ENCODE measurements at places on chromosomes 2 and 18.

GRCh38 chr2:104091894-104092293 is 762.0 kb upstream of the POU3F3 start:
- DNase-seq: no peak

GRCh38 chr2:63977904-63978303 is 41.3 kb downstream of the VPS54 start:
- peak; percentile 11 for DNase-seq

GRCh38 chr18:76353046-76353445 is 142.0 kb downstream of the ZNF516 start:
- DNase-seq: no peak

DNA sequence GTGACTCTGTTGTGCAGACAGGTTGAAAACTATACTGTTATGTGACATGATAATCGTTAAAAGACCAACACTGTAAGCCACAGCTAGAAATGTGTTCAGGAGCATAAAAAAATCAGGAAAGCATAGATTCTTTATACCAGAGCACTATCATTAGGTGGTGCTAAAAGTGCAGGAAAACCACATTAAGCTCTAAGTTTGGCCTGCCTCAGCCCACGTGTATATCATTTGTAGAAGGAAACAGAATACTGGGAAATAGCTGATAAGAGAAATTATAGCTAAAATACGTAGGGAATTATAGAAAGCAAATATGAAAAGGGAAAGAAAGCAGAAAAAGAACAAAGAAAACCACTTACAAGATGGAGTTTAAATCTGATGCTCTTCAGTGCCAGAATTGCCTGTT is 26.5 kb upstream of the C2orf74 start:
- no peak for DNase-seq

DNA sequence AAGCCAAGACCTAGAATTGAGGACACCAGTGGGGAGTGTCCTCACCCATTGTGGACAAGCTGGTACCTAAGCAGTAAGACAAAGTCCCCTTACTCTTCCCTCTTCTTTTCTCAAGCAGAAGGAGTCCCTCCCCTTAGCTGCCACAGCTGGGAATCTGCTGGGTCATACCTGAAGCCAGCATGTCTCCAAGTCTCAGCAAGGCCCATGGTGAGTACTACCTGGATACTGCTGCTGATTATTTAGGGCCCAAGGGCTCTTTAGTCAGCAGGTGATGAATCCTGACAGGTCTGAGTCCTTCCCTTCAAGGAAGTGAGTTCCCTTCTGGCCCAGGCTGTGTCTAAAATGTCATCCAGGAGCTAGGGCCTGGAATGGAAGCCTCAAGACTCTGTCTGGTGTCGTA is 198.6 kb upstream of the STK17B start:
- no peak for DNase-seq

- DNase-seq: no peak
Observed at GRCh38 chr2:74806355-74806839, 27.5 kb upstream of the HK2 start.

DNA sequence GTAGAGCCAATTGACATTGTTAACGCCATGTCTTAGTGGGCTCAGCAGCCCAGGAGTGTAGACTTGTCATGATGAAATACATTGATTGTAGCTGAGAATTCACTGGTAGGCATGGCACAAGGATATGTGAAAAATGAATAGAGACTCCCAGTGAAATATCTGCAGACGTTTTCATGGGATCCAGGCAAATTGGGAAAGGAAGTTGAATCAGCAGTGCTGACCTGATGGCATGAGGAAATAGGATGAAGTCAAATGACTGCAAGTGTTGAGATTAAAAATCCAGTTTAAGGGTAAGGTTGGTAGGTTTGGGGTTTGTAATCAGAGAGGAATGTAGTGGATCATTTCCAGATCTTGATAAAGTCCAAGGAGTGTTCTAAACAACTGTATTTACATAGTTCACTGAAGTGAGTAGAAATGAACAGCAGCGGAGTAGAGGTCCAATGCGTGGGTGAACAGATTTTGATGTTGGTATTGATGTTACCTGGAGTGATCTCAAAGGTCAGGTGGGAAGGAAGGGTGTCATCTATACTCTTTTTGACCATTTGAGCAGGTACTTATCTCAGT is 24.6 kb downstream of the INSIG2 start:
- no peak for DNase-seq

- no peak for DNase-seq
Observed at GRCh38 chr2:17545680-17546613, 5.5 kb downstream of the VSNL1 start.

- no peak for DNase-seq
Observed at GRCh38 chr2:96949701-96950350, 36.6 kb downstream of the FAM178B start.

DNA sequence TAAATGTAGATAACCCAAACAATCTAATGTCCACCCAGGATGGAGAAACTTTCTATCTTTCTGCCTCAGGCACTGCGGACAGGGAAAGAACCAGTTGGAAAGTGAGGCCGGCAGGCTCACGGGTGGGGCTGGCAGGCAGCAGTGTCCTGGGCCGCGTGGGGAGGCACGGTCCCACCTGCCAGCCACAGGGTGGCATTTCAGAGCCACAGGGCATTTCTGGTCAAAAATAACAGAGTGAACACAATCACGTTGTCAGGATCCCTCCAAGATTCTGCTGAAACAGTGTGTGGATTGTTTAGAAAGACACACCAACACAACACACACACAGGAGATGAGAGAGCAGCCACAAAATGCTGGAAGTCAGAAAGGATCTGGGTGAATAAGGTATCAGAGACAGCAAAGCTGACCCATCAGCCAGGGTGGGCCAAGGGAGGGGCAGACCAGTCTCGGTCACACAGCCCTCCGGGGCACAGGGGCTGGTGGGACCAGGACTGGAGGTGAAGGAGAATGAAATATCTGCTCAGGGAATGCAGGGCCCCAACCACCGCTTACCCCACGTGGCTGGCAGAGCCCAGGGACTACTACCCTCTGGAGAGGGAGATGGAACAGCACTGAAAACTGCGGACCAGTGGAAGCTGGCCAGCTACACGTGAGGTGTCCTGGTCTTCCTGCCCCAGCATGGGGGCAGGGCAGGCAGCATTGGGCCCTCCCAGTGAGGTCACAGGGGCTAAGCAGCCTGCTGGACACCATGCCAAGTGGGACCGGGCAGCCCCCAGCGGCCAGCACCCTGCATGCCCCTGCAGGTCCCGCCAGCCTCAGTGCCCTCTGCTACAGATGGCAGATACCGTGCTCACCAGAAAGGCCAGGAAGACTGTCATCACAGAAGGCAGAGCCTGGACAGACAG is 173.9 kb downstream of the HDAC4 start:
- no peak for DNase-seq

DNA sequence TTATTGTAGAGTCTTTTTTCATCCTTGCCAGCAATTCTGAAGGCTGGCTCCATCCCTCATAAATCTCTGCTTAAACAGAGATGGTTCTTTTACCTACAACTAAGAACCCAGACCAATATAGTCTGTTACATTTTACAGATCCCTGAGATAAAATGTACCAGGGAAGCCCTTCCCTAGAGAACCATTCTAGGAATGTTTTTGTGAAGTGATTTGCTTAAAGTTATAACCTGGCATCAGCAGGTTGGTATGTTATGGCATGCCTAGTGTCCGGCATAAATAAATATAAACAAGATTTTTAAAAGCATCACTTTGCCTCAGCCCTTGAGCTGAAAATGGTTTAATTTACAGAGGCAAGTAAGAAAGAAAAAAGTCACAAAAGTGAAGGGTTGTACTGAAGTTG is 18.5 kb upstream of the NPAS2 start:
- DNase-seq: no peak

- DNase-seq: no peak
Observed at GRCh38 chr18:76348267-76349066, 146.6 kb downstream of the ZNF516 start.

DNA sequence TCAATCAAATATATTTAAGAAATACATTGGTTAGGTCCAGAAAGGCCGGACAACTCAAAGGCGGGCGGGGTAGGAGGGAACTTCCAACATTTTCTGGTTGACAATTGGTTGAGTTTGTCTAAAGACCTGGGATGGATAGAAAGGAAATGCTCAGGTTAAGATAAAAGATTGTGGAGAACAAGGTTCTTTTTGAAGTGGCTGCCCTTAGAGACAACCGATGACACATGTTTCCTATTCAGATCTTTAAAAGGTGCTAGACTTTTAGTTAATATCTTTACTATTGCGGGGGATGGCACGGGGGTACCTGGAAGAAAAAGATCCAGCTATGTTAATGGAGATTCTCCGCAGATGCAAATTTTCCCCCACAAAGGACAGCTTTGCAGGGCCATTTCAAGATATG is 10.0 kb upstream of the AP1S3 start:
- DNase-seq: no peak

DNA sequence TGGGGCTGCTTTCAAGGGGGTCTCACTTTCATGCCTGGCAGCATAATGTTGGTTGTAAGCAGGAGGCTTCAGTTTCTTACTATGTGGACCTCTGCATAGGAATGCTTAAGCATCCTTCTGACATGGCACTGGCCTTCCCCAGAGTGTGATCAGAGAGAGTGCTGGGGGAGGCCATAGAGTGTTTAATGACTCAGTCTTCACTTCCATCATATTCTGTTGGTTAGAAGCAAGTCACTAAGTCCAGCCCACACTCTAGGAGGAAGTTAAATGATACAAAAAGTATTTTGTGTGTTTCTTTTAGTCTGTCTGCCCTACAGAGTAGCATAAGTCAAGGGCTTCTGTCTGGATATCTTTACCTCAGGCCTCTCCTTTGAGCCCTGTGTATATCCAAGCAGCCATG is 64.9 kb downstream of the GALNT1 start:
- DNase-seq: no peak

Measured in stimulated activated CD4-positive, alpha-beta T cell treated with anti-CD3 and anti-CD28 coated beads, Interleukin-4, amount 100 ng/mL, for 1 hour (primary cell).